Activated CD4-positive, alpha-beta T cell treated with anti-CD3 and anti-CD28 coated beads for 48 hours (primary cell): ENCODE measurements at places on chromosomes 13 and 19.

GRCh38 chr19:10419646-10420443, 493 bp upstream of the PDE4A start:
- peak; percentile 62 for DNase-seq

DNA sequence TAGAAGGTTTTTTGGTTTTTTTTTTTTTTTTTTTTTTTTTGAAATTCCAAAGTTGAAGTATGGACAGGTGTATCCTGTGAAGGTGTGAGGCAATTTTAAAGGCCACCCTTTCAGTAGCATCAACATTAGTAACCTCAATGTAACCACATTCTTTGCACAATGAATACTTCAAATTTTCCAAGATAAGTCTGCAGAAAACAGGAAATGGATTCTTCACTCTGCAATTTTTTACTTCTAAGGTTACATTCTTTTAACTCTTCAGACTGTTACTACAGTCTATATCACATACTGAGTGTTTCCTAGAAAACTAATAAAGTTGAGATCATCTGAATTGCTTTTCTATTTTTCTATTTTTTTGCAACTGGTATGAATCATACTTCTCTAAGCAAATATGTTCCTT, 569.0 kb upstream of the GPC6 start:
- no peak for DNase-seq

DNA sequence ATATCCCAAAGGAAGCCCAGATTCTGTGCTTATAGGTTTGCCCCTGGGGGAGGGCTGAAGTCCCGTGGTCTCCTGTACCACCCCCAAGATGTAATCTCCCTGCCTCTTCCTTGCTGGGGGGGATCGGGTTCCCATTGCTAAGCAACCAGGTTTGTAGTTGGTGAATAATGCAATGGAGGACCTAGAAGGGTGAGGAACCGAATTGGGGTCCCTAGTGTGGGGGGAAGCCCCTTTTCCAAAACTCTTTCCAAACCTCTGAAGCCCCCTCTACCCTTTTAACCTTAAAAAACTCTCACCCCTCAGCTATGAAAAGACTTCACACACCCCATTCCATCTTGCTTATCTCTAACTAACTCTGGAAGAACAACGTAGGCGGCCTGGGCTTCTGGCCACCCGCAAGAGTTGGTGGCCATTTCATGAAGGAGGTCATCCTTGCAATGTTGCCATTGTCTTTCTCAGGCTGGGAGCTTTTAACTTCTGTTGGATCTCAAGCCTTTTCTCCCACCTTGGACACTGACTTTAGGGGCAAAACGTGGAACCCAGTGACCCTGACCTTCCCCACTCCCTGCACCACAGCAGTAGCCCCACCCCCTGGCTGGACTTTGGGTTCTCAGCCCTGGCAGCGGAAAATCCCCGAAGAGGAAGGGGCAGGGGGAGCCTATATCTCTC, 661 bp downstream of the PALM3 start:
- no peak for DNase-seq

DNA sequence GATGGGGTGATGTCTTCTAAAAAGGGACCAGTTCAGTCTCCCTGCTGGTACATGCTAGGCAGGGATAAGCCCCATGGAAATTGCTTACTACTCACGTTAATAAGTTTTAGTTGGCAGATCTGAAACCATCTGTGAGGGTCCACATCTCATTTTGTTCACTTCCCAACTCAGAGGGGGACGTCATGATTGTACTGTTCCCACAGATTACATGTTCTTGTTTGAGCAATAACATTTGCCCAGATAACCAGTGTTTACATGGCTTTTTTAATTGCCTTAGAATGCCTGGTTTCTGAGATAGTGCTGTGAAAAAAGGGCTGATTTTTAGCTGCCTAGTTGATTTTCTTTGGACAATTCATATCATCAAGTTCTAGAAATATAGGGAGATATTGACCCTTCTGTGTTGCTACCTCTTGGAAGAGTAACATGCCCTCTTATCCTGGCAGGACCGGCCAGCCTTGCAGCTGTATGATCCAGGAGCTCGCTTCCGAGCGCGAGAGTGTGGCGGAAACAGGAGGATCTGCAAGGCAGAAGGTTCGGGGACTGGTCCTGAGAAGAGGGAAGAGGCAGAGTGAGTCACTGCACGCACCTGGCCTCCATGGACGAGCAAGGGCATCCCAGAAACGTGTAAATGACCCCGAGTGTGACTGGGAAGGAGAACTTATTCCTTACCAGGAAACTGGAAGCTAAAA, 9.8 kb upstream of the CHAMP1 start:
- no peak for DNase-seq

GRCh38 chr19:900043-900301, 6.7 kb downstream of the RNU6-9 start:
- DNase-seq: peak; percentile 22

- no peak for DNase-seq
Measured at GRCh38 chr13:108419768-108420167, 150.2 kb downstream of the TNFSF13B start.

DNA sequence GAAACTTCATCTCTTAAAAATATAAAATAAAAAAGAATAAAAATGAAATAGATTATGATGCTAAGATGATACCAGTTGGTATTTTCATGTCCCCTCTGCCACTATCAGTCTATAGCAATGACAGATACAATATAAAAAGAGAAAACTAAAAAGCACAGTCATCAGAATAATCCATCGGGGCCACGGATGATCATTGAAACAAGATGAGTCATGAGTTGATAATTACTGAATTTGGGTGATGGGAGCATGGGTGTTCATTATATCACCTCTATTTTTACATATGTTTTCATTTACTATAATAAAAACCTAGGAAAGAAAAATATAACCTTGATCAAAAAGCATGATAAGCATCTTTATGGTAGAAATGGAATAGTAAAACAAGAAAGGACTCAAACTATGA, 41.1 kb downstream of the PIBF1 start:
- no peak for DNase-seq

GRCh38 chr13:35179494-35179893, 237.4 kb downstream of the NBEA start:
- DNase-seq: no peak

GRCh38 chr19:47485210-47485609, 1.2 kb upstream of the KPTN start:
- no peak for DNase-seq

- DNase-seq: no peak
Measured at GRCh38 chr13:101979825-101980224, 422.0 kb downstream of the FGF14 start.

- no peak for DNase-seq
Measured at GRCh38 chr13:45951724-45952123, 100.2 kb upstream of the SIAH3 start.

GRCh38 chr19:35254341-35255297, 5.8 kb downstream of the LSR start:
- no peak for DNase-seq

DNA sequence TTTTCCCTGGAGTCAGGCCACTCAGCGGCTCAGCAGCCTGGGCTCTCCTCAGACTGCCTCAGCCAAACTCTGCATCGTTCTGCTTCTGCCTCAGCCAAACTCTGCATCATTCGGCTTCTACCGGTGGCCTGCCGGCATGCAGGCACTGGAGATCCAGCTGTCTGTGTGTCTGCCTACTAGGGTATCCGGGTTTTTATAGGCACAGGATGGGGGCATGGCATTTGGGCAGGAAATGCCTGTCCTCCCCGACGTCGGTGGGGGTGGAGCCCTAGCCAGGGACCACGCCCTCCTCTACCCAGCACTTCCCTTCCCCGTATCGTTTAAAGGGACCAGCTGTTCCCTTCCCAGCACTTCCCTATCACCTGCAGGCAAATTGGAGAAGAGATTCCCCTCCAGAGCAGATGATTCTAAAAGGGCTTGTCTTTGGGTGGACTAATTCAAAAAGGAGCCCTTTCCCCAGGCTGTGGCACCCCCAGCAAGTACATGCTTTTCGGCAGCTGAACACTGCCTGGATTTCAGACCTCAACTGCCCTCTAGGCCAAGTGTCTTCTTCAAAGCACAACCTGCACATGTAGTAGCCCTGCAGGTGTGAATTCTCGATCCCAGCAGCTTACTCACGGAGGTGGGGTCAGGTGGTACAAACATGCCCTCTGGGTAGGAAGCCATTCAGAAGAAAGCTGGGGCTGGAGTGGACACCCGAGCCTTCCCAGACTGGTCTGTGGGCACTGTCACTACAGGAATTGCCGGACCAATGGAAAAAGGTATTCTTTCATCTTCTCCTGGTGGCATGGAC, 25.4 kb upstream of the GPR12 start:
- DNase-seq: peak; percentile 60

DNA sequence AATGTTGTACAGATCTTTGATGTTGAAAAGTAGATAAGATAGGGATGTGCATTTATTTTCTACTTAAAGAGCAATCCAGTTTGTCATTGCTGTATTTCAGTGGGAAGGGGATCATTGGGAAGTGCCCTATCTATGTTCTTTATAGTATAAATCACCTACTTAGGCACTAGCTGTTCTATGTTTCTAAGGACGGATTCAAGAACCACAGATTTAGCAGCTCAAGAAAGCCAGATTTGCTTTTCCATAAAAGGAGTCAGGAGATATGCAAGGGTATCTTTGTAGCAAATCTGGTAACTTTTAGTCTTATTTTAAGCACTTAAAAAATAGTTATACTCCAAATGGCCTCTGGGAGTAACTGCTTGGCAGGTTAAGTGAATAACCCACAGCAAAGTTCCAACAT, 23.7 kb downstream of the DCLK1 start:
- DNase-seq: no peak

DNA sequence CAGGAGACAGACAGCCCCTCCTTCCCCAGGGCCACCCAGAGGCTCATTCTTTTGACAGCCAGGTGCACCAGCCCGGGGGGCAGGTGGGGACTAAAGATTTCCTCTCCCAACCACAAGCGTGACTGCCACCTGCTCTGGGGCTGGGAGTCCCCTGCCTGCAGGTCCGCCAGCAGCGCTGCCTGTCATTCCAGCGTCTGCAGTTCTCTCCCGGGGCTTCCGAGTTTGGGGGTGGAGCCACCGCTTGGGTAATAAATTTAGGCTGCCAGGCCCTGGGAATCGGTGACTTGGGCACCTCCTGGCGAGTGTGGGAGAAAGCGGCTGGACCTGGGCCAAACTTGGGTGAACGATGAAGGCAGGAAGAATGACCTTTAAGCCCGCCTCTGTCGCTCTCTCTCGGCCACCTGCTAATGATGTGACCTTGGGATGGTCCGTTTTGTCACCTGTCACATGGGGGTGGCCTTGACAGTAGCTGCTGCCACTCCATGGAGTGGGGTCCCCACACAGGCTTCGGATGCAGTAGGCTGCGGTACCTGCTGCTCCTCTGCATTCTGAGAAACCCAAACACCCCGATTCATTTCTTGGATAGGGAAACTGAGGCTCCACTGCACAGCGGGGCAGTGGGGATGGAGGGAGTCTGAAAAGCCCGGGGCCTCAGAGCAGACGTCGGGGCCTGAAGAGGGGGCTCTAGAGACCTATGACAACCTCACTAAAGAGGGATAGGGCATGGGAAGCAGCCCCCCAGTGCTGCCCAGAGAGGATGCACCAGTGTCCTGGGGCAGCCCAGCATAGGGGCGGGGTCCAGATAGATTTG, 12.8 kb downstream of the FUT6 start:
- peak; percentile 27 for DNase-seq

DNA sequence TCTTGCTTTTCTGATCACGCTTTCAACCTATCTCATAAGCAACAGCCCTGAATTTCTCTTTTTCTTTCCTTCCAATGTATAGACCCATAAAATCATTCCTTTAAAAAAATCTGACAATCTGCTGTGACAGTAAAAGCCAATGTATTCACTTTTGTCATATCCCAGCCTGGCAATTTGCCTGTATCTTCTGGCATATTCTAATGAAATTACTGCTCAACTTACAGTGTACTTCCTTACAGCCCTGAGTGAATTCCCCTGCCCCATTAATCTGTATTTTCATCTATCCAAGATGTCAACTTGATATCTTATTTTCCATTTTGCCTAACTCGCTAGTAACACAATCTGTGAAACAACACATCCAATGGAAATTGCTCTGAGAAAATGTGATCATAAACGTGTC, 18.0 kb upstream of the SERP2 start:
- DNase-seq: no peak

GRCh38 chr19:51370230-51370629, 1.4 kb upstream of the CLDND2 start:
- no peak for DNase-seq

DNA sequence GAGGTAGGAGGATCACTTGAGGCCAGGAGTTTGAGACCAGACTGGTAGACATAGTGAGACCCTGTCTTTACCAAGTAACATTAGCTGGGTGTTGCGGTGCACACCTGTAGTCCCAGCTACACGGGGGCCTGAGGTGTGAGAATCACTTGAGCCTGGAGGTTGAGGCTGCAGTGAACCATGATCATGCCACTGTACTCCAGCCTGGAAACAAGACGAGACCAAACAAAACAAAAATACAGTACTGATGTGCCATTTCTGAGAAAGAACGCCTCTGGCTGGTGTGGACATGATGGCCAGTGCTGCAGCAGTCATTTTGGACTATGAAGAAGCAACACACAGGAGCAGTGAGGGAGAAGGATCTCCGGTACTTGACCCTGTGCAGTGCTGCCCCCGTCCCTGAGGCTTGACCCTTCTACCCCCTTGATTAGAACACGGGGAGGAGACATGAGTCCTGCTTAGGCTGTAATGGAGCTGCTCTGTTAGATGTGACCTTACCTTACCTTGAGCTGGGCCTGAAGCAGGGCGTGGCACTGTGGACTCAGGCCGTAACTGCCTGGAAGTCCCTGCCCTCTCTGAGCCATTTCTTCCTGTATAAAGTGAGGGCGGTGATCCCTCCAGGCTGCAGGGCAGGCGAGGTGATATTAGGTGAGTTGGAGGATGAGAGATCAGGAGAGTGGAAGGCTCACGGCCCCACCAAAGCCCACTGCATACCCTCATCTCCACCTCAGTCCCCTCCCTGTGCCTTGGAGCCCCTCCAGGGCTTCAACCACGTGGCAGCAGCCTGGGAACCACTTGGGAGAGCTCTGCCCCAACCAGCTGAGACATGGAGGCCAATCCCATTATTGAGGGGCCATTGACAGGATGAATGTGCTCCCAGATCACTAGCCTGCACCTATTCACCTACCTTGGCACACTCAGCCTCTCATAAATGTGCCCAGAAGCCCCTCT, 5.9 kb downstream of the RPL18A start:
- peak; percentile 51 for DNase-seq

DNA sequence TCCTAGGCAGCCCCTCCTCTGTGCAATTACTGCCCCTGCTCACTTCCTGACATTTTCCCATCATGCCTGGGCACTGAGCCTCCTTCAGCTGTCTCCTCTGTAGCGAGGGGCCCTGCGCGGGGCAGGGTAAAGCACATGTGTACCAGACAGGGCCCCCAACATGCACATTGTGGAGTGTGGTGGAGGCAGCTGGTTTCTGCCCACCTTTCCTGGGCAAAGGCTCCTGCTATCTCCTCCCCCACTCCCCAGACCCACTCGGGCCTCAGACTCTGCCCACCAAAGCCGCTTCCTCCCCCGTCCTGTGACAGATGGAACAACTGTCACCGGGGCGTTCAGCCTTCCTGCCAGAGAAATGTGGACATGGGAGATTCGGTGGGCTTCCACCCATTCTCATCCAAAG, 2.9 kb upstream of the KPTN start:
- no peak for DNase-seq

- no peak for DNase-seq
Measured at GRCh38 chr19:51551673-51552432, 19.2 kb upstream of the ZNF175 start.
